NCI-H187 treated with DMSO at 0.1 percent for 48 hours (cell line): ENCODE measurements at places on chromosomes 5 and 9.

- no peak for DNase-seq
These were observed 17.3 kb downstream of the LEAP2 start for GRCh38 chr5:132890817-132891216.

DNA sequence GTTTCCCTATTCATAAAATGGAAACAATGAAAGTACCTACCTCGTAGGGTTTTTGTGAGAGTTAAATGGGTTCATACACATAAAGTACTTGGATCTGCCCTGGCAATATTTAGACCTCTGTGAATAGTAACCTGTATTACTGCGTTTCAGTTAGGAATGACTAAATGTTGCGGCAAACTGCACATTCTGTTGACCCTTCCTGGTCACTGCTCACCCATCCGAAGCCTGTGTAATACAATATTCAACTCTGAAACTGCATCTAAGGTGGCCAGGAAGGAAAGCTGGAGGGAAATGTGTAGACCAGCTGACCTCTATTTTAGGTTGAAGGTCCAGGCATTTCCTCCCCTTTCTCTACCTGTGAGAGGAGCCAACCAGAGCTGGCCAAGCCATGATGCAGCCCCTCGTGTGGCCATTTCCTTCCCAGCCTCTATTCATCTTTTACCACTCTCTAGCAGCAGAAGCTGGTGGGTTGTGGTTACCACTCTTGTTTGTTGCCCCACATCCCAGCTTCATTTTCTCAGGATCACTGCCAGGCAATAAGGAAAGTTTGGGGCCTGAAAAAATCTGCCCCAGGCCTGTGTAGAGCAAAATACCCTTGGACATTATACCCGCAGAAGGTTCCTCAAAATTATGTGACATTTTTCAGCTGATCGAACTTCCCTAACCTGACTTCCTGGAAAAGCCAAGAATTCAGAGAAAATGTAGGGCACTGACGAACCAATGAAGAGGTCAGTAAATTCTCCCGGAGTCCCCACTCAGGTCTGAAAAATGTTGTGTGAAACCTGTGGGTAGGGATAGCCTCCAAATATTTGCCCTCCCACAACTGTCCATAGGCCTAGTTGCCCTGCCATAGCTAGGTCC is 20.5 kb upstream of the PDCD1LG2 start:
- DNase-seq = no peak

DNA sequence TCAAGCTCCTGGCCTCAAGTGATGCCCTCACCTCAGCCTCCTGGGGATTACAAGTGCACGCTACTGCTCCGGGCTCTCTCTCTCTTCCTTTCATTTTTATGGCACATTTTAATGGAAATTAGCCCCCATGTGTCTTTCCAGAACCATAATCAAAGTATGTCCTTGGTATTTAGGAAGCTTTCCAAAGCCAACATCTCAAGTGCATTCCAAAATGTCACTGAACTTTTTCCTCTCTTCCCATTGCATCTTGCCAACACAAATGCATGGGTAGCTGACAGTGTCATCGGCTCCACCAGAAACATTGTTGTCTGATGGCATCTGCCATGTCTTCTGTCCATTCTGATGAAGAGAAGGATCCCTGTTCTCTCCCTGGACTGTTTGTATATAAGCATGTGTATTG is 90.5 kb upstream of the ANXA1 start:
- DNase-seq = no peak

DNA sequence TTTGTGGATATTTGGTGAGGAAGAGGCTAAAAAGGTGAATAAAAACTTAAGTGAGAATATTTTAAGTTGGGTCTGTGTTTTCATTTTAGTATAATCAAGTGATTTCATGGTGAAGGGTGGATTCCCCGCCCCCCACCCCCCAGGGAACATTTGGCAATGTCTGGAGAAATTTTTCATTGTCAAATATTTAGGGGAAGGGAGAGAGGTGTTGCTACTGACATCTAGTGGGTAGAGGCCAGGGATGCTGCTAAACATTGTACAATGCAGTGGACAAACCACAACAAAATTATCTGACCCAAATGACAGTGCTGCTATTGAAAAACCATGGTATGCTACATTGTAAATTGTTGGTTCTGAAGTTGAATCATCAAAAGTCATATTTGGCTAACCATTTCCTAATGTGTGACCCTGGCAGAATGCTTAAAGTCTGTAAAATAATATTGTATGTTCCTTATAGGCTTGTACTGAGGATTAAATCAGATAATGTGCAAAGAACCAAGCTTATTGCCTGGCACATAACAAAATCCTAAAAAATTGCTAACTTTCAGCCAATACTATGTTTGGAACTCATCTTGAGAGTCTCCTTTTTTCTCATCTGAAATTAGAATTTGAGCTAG is 5.6 kb downstream of the C5orf24 start:
- DNase-seq = no peak

DNA sequence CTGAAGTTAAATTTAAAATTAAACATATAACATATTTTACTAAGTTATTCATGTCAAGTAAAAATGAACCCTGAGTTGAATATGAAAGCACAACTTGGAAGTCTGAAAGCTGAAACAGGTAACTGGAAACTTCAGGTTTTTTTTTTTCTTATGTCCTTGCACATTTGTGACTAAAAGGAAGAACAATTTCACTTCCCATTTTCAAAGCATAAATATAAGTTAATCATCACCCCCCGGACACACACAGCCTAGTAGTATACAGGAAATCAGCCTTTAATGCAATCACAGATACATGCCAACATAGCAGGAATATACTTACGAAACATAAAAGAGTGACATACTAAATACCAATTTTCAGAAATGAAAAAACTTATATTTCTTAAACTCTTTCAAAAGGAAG is 225.9 kb downstream of the RFX3 start:
- no peak for DNase-seq

DNA sequence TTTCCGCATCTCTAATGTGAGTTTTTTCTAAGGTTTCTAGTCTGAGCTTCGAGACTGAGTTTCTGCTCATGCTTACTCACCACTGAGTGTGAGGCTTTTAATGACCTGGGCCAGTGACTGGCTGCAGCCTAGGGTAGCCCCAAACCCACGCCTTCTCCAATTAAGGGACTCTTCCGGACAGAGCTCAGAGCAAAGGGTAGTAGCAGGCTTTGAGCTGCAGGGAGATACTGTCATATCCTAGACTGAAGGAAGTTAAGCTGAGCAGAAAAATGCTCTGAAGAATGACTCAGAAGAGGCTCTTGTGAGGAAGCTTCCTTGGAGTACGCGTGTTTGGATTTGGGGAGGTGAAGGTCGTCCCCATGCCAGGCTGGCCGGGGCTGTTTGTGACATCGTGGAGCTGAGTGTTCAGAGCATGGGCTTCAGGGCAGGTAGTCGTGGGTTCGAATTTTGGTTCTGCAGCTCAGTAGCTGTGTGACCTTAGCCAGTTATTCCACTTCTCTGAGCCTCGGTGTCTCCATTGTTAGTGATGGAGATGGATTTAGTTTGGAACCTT is 3.5 kb downstream of the USP20 start:
- no peak for DNase-seq

- DNase-seq = no peak
These were observed 8.0 kb downstream of the GAS1 start for GRCh38 chr9:86939321-86939720.

DNA sequence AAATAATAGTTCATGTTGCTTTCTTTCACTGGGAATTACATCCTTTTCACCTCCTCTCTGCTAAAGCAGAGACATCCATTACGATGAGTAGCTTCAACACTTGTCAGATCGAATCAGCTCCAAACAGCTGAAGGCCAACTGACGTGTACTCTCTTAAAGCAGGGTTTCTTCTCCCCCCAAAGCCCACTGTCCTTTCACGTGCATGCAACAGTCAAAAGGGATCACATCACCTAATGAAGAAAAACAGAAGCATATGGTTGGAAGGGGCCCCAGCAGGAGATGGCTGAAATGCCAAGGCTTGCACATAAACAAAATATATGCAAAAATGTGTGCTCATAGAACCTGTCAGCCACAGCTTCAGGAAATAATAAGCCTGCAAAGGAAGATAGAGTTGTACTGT is 421.6 kb downstream of the ANXA1 start:
- DNase-seq = no peak

DNA sequence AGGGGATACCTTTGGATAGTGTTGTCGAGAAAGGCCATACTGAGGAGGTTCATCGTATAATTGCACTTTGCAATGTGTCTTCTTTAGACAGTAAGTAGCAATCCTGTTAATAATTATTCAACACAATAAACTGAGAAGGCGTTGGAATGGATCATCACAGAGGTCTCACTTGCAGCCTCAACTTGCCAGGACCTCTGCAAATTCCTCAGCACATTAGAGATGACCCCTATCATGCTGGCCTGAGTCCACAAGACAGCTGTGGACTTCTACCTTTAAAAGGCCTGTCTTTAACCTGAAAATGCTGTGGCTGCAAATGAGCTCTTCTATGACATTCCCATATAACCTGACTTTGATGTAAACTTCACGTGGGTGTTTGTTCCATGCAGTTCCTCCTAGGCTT is 14.1 kb downstream of the SH3TC2 start:
- no peak for DNase-seq
